ENCODE measurements at places on chromosomes 2 and 18.
A peak's percentile ranks its signal among the peaks of the same experiment; 100 is the strongest.

DNA sequence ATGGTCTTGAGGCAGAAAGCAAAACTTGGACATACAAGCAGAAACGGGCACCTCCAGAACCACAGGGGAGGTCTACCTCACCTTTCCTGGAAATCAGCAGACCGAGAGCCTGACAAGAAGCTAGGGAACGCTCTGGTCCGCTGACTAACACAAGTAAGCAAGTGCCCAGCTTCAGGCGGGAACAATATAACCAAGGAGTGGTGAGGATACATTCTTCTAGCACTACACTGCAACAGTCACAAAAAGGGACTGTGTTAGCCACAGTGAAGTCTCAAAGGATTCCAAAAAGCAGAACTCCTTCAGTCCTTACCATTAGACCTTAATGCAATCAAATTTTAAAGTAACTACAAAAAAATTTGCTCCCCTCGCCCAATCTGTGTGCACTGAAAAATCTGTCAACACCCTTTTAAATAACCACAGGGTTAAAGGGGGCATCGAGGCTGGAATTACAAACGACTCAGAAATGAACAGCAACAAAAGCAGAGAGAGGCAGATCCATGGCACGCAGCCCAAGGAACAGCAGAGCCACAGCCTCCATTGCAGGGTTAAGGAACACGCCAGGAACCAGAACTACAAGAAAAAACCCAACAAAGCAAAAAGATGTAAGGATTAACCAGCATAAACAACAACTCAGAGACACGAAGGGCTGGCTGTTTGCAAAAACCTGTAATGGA lies 7.1 kb downstream of the THAP4 start:
- DNase-seq: no peak

- DNase-seq: no peak
These were observed 1410.4 kb upstream of the ZEB2 start for GRCh38 chr2:145930318-145930717.

DNA sequence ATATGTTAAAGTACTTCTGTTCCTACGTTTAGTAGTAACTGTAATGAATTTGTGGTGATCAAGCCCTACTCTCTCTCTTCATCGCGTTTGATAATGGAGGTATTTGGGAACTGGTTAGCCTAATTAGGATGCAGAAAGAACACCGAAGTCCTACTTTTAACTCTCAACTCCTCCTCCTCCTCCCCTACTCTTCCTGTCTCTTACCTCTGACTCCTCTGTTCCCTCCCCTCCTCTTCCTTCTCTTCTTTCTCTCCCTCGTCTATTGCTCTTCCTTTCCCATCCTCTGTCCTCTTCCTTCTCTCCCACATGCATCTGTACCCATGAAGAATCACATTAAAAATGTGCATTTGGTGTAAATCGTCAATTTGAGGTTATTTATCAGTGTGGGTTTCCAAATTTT lies 57.8 kb downstream of the RMDN2 start:
- DNase-seq: no peak

- DNase-seq: no peak
These were observed 54.2 kb upstream of the FRZB start for GRCh38 chr2:182920631-182921056.

DNA sequence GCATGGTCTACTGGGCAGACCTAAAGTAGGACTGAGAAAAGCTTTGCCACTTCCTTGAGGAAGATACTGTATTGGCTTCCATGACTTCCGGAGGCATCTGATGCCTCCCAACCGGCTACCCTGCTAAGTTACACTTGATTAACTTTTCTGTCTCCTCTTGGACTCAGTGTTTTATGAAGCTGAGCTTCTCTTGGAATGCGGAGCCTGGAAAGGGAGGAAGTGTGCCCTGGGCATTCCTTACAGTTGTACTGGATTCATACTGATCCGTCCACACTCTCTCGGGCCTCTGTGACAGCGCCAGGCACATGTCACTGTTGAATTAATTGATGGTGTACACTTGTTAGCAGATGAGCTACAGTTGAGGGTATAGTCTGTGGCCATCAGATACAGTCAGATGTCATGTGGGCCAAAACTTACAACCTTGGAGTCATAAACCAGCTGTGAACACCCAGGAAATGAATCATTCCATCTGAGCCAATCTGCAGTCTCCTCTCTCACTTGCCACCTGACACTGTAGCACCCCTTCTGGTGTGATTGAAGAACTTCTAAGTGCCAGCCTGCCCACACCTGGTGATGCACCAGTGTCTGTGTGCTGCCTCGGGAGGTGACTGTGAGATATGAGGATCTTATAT lies 122.5 kb downstream of the FHOD3 start:
- no peak for DNase-seq

DNA sequence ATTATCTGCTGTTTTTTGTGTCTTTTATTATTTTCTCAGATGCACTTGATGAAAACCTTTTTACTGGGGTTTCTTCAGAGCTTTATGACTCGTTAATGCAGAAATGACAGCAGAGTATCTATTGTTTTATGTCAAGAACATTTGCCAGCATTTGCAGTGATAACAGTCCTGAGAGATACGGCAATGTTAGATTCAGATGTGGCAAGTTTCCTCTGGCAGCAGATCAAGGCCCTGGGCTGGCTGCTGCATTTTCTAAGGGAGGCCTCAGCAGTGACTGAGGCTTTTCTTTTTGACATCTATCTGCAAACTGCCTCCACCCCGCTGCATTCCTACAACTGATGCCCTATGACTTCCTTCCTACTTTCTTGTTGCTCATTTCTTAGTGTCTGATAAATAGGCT lies 40.2 kb downstream of the EFEMP1 start:
- no peak for DNase-seq

DNA sequence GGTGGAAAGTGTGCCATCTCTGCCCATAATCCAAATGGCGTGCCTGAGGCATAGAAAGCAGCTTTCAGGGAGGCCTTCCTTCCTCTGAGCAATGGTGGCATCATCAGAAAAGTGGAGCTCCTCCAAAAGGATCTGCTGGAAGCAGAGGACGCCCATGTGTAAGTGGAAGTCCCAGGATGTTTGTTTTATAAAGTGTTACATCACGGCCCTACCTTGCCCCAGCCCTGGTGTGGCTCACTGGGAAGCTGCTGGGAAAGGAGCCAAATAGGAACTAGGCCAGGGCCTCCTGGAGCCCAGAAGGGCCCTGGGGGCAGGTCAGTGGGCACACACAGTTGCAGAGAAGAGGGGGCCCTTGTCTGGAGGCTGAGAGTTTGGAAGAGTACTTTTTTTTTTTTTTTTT lies 4.2 kb upstream of the ODC1 start:
- no peak for DNase-seq

- no peak for DNase-seq
These were observed 77.1 kb upstream of the SEC11C start for GRCh38 chr18:59062643-59063006.

- no peak for DNase-seq
These were observed 40.1 kb downstream of the MTCL1 start for GRCh38 chr18:8745355-8746014.

- no peak for DNase-seq
These were observed 60.9 kb downstream of the CPS1 start for GRCh38 chr2:210617318-210617717.

DNA sequence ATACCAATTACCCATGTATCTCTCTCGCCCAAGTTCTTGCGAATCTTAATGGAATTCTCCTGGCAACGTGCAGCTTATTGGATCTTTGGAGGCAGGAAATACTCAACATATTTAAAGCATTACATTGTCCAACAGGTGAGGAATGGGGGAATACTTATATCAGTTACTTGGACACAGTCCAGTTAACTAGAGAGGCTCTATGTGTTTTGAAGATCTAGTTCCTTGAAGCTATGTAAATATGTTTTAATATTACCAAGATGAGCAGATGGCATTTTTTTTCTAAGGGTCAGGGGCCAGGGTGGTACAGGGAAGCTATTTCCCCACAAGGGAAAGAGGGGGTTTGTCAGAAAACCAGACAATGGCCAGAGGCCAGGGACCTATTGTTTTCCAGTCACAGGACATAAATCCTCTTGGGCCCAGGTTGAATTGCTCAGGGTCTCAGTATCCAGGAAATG lies 26.8 kb upstream of the MC5R start:
- no peak for DNase-seq

GRCh38 chr2:221374234-221374633 lies 197.9 kb downstream of the EPHA4 start:
- DNase-seq: no peak

DNA sequence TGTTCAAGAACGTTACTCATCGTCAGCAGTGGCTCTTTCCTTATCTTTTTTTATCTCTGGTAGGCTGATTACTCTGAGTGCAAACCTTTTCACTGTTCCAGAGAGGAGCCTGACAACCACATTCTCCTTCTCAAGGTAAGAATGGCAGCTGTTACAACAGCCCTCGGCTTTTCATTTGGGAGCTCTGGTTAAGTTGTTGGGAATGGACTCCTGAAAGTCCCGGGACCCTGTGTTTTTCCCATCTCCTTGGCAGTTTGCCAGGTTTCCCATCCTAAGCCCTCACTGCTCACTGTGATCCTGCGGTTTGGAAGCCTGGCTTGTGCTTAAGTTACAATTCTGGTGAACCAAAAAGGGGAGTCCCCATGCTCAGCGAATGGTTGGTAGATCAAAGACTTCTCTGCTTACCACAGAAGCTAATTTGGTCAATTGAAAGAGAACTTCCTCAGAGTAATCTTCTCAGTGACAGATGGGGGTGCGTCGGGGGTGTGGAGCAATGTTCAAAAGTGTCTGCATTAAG lies 122.3 kb downstream of the LYPD6B start:
- peak; percentile 45 for DNase-seq

- DNase-seq: no peak
These were observed 208.9 kb upstream of the CNTNAP5 start for GRCh38 chr2:123816203-123816602.

DNA sequence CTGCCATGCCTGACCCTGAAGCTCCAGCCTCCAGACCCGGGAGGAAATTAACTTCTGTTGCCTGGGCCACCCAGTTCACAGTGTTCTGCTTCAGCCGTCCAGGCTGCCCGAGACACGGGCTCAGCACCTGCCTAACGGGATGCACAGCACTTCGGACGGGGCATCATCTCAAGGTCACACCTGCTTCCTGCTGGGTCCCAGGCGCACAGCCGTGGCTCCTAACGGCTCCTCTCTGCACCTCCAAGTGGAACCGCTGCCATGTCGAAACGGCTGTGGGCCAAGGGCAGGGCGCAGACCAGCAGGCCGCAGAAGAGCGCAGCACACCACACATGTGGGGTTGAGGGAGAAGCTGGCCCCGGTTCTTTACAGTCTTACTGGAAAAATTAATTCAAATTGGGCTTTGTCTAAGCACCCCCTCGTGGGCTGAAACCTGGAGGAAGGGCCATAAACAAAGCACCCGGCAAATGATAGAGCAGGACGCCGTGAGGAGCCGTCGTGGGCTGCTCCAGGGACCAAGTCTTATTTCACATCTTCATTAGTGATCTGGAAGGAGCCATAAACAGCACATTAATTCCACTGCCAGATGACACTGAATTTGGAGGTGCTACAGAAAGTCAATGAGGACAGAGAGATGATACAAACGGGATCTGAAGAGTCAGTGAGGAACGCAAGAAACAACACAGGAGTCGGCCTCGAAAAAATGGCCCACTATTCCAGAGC lies 59.6 kb downstream of the EIPR1 start:
- DNase-seq: no peak

DNA sequence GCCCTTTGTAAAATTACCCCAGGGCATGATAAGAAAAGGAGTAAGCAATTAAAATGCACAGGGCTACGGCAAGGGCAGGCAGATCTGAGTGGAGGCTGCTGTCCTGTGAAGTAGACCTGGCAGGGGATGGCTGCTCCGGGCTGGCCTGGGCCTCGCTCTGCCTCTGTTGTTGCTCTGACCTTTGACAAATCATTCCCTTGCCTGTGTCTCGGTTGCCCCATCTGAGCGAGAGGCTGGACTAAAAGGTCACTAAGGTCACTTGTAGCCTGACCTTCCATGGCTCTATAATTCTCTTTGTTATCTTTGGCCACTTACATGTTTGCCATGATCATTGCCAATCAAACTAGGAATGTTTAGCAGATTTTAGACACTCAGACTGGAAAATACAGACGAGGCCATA lies 118.1 kb downstream of the KLHL29 start:
- DNase-seq: no peak

DNA sequence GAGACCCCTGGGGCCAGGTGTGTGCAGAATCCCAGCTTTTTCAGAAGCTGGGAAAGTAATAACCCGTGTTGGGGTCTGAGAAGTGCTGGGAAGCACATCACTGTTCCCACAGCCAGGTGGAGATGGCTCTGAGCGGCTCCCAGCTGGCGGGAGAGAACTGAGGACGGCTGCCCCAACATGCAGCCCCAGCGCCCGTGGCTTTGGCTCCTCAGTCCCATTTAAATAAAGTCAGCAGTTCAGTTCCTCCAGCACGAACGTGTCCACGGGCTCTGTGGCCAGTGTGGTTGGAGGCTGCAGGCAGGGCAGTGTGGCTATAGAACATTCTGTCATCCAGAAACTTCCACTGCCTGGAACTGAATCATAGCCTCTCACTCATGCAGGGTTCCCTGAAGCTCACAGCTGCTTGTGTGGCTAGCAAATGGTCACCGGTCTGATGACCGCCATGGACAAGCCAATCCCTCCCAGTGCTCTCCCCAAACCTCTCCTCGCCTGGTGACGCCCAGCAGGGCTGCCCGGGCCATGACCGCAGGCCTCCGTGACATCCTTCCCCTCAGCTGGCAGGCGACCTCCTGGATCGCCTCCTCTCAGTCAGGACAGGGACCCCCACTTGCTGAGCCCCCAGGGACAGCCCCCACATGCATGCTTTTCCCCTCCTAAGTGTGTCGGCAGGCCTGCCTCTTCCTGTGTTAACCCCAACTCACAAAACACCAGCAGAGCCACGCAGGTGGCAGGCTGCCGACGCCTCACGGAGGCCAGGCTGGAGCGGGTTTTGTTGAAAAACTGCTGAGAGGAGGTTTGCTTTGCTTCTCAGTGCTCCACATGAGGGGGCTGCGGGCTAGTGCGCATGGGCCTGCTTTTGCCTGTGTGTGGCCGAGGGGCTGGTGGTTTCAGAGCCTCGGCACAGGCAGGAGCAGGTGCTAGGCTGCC lies 1.3 kb downstream of the RTP5 start:
- peak; percentile 33 for DNase-seq

GRCh38 chr2:178391701-178392100 lies 59.3 kb downstream of the PRKRA start:
- DNase-seq: no peak

- no peak for DNase-seq
These were observed 12.0 kb downstream of the GLI2 start for GRCh38 chr2:120747706-120748105.

- DNase-seq: no peak
These were observed 49.3 kb downstream of the HIBCH start for GRCh38 chr2:190270298-190270697.

- DNase-seq: no peak
These were observed 68.2 kb upstream of the EML6 start for GRCh38 chr2:54655046-54655809.

- DNase-seq: no peak
These were observed 34.5 kb upstream of the SIX3 start for GRCh38 chr2:44906972-44907371.

- no peak for DNase-seq
These were observed 383.0 kb upstream of the DCC start for GRCh38 chr18:51957001-51957400.

- DNase-seq: no peak
These were observed 304.0 kb downstream of the STK39 start for GRCh38 chr2:167943368-167943767.

DNA sequence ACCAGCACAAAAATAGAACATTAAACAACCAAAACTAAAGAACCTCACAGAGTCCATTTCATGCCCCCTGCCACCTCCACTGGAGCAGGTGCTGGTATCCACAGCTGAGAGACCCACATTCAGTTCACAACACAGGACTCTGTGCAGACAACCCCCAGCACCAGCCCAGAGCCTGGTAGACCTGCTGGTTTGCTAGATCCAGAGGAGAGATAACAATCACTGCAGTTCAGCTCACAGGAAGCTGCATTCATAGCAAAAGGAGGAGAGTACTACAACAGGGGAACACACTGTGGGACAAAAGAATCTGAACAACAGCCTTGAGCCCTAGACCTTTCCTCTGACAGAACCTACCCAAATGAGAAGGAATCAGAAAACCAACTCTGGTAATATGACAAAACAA lies 326.7 kb downstream of the METTL4 start:
- DNase-seq: no peak
